ENCODE measurements at places on chromosomes 11 and 22. TPM values are rescaled to one million over a fixed set of nuclear protein-coding genes. Genes with fewer than 3 reads are reported as not detected.

- no peak for DNase-seq
These were observed 1.5 kb downstream of the ZNF143 start for GRCh38 chr11:9462172-9462799.

GRCh38 chr11:45768486-45768885, 36.5 kb upstream of the SLC35C1 start:
- DNase-seq = no peak

GRCh38 chr11:122634501-122634900, 21.0 kb upstream of the UBASH3B start:
- DNase-seq = no peak

DNA sequence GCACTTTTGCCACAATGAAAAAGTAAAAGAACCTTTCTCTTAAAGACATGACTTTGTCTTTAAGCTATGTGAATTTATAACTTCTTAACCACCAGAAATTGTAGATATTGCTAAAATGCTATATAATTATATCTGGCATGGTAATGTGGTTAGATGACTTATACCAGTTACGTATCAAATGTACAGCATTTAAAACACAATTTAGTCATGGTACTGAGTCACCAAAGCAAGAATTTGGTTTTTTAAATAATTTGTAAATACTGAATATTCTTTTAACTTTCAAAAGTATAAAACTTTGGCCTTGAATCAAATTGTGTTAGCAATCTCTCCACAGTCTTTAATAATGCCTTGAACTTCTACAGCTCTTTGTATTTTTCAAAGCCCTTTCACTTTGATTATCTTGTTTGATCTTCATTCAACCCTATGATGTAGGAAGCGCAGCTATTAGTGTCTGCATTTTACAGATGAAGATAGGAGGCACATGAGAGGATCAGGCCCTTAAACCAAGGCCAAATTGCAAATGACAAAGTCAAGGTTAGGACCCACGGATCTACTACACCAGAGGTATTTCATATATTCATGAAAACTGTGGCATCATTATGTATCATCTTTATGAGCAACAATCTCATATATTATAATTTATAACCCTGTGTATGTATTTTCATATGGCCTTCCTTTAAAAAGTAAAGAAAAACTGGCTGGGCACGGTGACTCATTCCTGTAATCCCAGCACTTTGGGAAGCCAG, 4.4 kb upstream of the SYTL2 start:
- DNase-seq = no peak

GRCh38 chr22:45511847-45512261, 9.2 kb downstream of the FBLN1 start:
- DNase-seq = no peak

DNA sequence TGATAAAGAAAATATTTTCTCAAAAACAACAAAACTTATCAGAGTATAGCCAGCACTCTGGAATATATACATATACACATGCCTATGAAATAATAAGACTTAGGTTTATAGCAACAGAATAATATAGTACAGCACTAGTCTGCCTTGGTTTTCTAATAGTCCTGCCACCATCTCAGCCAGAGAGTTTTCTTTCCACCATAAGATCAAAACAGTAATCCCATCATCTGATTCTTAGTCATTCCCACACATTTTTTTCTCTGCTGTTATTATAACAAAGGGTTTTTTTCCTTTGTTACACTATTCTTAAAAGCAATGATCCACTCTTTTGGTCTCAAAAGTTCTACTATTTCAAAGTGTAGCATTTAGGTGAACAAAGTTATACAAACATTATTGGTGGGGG, 15.1 kb downstream of the MTMR2 start:
- DNase-seq = no peak

- no peak for DNase-seq
These were observed 15.1 kb upstream of the MTMR3 start for GRCh38 chr22:29867851-29868250.

GRCh38 chr11:86676010-86676409, 3.6 kb upstream of the ME3 start:
- DNase-seq = no peak

- DNase-seq = no peak
These were observed at the start of gene DGCR6 for GRCh38 chr22:18905540-18906409. Gene DGCR6 (plus strand): TSS chr22:18906320. CDS start chr22:18906375, 55 bp downstream.

Gene ANKRD42
- total RNA-seq = 13.4 TPM

Gene SCGB1A1
- not detected for total RNA-seq

Measured in omental fat pad (tissue), 4 donors.